Fibroblast of gingiva (primary cell): ENCODE measurements at places on chromosomes 12 and 14.

DNA sequence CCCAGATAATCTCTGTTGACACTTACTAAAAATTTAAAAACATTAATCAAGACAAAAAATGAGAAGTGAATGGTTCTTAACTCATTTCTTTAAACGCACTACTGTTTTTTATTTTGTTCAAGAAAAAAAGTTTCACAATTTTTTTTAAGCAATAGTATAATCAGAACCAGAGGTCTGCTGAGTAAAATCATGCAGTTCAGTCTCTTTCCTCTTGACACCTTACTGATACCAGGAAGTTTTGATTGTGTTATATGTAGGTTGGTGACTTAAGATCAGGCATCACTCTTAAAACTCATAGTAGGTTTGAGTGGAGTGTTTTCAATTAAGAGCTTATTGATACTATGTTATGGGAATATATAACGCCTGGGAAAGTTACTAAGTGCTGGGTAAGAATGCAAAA lies 121.4 kb downstream of the TRMT5 start:
- peak; percentile 40 for DNase-seq

DNA sequence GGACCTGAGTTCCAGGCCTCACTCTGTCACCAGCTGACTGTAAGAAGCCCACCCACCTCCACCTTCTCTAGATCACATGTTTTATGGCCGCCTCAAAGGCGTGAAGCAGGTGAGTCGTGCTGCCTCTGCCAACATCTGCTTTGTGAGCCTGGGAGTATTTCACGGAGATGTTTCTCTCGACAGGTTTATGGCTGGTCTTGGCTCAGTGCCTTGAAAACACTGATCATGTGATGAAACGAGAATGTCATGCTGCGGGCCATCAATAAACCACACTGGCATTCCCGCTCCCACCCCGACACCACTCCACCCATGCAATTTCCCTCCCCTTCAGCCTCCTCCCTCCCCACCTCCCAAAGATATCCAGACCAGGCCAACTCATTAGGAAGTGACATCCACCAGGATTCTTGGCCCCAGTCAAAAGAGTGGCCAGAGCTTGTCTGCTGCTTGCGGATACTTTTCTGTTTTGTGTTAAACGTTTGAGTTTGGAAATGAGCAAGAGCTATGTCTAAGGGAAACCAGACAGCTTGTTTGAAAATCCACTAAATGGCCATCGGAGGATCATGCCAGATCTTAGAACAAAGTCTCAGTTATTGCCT lies 53.8 kb upstream of the NTF3 start:
- DNase-seq: no peak

DNA sequence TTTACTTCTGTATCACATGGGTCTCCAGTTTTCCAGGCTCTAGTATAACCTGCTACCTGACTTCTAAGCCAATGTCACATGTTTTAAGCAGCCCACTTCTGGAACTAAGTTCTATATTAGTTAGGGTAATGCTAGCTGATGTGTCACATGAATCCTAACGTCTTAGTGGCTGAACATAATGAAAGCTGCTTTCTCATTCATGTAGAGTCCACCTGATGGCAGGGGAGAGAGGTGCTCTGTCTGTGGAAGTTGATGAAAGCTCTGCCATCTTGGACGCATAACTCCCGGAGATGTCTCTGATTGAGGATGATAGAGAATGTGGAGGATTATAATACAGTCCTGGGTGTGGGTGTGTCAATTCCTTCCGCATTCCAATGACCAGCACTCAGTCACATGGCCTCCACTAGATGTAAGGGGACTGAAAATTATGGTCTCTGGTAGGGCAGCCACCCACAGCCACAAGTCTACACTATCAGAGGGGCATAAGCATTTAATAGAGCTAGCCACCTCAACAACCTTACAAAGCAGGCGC lies 234.4 kb upstream of the CRY1 start:
- DNase-seq: no peak

DNA sequence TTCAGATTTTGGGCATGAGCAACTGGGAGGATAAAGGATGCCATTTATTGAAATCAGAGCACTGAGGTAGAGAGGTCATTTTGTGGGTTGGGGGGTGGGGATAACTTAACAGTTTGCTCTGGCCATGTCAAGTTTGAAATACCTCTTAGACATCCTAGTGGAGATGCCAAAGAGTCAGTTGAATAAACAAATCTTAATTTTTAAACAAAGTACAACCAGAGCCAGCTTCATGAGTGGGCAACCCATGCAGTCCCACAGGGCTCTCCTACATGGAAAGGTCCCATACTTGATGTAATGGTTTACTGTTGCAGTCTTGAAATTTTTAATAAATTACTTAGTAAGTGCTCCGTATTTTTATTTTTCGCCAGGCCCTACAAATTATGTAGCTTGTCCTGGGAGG lies 81.2 kb downstream of the ANO4 start:
- no peak for DNase-seq

DNA sequence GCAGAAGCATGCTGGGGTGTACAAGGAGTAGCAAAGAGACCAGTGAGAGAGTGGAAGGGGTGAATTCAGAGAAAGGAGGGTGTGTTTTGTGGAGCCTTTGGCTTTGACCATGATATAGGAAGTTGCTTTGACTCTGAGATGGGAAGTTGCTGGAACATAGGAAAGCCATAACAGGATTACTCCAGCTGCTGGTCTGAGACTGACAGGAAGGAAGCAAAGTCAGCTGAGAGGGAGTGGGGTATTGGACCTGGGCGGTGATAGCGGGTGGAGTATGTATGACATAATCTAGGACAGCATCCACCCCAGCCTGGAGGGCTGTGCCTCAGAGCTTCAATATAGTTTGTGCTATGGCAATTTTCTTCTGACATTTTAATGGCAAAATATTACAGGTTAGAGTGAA lies 324.4 kb downstream of the PDZRN4 start:
- DNase-seq: no peak

DNA sequence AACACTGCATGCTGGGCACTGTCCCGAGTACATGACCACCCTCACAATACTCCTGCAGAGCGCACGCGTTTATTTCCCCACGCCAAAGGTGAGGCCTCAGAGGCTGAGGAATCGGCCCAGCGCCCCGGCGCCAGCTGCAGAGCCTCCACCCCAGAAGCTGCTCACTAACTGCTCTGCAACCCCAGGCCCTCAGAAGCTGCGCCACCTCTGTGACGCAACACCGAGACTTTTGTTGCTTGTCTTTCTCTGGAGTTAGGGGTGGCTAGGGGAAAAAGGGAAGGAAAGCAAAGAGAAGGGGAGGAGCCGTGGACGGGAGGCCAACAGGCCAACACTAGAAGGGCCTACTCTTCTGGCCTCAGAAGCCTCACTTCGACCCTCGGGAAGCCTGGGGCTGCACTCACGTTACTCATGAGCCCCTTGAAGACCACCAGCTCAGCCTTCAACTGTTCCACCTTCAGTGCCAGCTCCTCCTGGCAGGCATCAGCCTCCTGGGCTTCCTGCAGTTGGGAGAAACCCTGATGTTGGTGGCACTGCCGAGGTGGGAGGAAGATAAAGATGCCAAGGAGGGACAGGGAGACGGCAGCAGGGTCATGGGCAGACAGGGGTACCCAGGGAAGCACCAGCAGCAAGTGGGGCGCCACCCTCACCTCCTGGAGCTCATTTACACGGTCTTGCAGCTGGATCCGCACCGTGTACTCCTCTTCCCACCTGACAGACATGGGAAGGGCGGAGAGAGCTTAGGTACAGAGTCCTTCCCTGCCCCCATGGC lies 5.4 kb downstream of the IFFO1 start:
- no peak for DNase-seq

DNA sequence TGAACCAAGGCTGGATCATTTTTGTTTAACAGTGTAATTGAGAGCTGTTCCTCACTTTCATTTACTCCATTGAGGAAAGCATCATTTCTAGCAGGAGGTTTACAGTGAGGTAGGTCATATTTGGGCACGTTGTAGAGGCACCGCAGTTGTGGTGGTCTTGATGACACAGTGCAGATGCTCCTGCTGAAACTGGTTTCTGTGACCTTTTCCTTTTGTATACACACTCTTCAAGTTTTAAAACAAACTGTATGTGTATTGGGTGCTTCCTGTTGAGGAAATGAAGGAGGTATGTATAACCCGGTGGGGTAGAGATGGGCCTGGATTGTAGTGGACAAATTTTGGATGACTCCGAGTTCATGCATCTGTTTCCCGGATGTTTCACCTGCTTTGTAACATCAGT lies 456.3 kb upstream of the RGS6 start:
- no peak for DNase-seq

- no peak for DNase-seq
Observed at GRCh38 chr12:65535946-65536345, 257.5 kb downstream of the MSRB3 start.

DNA sequence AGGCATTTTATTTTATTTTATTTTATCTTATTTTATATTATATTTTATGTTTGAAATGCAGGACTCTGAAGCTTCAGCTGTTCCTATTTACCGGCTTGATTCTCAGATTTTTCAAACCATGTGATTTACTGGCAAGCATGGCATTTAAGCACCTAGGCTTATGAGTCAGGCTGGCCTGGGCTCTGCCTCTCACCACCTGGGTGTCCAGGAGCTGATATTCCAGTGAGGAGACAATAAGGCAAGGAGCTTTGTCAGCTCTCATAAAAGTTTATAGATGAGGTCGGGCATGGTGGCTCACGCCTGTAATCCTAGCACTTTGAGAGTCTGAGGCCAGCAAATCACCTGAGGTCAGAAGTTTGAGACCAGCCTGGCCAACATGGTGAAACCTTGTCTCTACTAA lies 2.1 kb downstream of the DAO start:
- DNase-seq: no peak

DNA sequence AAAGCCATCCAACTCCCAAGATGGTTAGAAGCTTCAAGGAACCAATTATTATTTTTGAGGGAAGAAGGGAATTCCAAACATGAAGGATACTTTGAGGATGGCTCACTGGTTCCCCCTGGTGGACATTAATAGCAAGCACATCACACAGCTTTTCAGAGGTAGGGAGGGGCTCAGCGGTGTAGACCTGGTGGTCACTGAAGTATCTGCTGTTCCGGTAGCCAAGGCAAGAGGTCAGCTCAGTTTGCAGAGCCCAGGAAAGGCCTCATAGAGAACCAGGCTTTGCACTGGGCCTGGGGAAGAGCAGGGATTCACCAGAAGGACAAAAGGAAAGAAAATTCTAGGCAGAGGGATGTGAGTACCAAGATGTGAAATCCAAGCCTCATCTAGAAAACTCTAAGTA lies 118.7 kb downstream of the KSR2 start:
- DNase-seq: peak; percentile 8

DNA sequence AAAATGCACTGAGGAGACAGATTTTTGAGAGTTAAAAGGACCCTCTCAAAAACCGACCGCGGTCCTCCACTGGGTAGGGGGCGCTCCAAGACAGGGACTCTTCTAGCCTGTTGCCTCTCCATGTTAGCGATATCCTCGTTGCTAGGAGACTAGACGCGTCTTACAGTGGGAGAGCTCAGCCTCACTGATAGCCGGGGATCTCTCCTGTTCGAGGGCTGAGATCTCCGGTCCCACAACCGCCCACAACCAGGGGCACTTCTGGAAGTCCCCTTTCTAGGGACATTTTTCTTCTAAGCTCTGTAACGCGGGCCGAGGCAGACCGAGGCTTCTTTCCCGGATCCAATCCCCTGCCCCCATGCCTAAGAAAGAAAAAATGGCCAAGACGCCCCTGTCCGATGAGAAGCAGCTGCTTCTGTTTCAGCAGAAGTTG lies 21.3 kb downstream of the FKBP11 start:
- DNase-seq: peak; percentile 77

- no peak for DNase-seq
Observed at GRCh38 chr12:117885211-117885610, 83.6 kb downstream of the KSR2 start.

DNA sequence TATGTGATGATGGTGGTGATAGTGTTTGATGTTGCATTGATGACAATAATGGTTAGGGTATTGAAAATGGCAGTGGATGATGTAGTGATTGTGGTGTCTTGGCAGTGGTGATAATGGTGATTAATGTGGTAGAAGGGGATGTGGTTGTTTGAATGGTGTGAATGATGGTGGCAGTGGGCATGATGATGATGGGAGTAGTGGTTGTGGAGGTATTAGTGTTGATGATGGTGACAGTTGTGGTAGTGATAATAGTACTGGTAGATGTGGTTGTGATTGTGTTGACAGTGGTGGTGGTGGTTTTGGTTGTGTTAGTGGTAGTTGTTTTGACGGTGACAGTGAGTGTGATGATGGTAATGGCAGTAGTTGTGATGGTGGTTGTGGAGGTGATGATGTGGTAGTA lies 1049.0 kb downstream of the VRK1 start:
- DNase-seq: no peak

GRCh38 chr14:76924371-76925096 lies 98.3 kb downstream of the LRRC74A start:
- DNase-seq: no peak

DNA sequence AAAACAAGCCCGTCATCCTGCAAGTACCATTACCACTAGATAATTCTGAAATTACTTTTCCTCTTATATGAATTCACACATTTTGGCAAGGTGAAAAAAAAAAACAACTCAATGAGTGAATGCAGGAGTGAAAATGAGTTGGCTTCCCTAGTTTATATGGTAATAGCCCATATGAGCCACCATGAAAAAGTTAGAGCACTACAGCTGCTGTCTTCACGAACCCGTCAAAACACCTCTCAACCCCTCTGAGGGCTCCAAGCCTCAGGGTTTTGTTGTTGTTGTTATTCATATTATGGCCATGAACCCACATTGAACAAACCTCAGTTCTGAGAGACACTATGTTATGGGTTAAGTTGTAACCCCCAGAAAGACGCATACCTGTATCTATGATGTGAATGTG lies 289.9 kb upstream of the CAND1 start:
- no peak for DNase-seq

GRCh38 chr14:75979071-75979571 lies 2.7 kb downstream of the TGFB3 start:
- DNase-seq: peak; percentile 29

GRCh38 chr12:77189901-77190416 lies 124.6 kb upstream of the E2F7 start:
- DNase-seq: peak; percentile 92

- peak; percentile 72 for DNase-seq
Observed at GRCh38 chr12:63045020-63045860, 105.8 kb downstream of the AVPR1A start.

- DNase-seq: no peak
Observed at GRCh38 chr12:109737631-109738030, 24.0 kb downstream of the FAM222A start.

DNA sequence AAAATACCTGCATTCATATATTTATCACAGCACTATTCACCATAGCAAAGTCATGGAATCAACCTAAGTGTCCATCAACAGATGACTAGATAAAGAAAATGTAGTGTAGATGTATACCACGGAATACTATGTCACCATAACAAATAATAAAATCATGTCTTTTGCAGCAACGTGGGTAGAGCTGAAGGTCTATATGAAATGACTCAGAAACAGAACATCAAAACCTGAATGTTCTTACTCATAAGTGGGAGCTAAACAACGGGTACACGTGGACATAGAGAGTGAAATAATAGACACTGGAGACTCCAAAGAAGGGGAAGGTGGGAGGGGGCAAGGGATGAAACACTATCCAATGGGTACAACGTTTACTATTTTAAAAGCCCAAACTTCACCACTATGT lies 37.9 kb downstream of the SLC38A1 start:
- no peak for DNase-seq
